ENCODE measurements at places on chromosomes 2 and 18.

DNA sequence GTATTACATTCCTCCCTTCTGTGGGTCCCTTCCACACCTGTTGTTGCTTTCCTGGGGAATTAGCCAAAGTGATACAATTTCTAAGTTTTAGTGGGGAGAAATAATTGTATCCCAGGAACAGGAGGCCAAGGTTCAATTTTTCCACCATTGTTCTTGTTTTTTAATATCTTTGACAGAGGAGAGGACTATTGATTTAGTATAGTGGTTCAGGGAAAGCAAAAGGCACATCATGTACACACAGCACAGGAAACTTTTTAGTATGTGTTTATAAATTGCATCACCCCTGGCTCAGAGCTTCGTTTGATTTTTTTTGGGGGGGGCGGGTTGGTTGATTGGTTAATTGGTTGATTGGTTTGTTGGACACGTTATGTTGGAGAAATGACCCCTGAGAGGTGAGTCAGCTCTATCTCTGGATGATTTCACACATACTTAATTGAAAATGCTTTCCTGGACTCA is 431.6 kb downstream of the PID1 start:
- DNase-seq: no peak

GRCh38 chr2:209121691-209122090 is 302.2 kb upstream of the MAP2 start:
- no peak for DNase-seq

GRCh38 chr18:74534981-74535649 is 815 bp downstream of the CNDP1 start:
- no peak for DNase-seq

- DNase-seq: no peak
Measured at GRCh38 chr2:26316845-26317244, 29.1 kb upstream of the SELENOI start.

DNA sequence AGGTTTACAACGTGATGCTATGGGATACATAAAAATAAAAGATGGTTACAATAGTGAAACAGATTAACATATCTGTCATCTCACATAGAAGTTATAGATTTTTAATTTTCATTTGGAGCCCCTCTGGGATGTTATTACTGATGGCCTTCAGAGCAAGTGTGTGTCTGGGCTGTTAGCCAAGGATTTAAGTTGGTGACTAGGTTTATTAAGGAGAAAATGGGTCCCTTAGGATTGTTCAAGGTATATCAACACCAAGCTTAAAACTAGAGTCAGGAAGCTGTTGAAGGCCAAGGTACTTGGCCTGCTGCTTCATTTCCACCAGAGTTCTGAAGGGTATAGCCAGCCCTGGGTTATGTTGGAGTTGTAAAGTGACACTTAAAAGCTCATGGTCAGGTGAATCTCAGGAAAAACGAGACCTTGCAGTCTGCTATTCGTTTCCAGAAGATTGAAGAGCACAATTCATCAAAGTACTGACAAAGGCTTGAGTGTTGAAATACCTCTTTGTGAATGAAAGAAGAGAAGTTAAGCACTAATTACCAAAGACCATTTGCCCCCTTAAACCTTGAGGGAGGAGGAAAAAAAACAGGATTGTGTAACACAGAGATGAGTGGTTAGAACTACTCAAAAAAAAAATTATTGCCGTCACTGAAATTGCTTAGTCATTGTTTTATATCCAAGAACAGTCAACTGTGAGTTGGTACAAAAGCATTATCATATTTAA is 48.4 kb downstream of the MAP2 start:
- no peak for DNase-seq

DNA sequence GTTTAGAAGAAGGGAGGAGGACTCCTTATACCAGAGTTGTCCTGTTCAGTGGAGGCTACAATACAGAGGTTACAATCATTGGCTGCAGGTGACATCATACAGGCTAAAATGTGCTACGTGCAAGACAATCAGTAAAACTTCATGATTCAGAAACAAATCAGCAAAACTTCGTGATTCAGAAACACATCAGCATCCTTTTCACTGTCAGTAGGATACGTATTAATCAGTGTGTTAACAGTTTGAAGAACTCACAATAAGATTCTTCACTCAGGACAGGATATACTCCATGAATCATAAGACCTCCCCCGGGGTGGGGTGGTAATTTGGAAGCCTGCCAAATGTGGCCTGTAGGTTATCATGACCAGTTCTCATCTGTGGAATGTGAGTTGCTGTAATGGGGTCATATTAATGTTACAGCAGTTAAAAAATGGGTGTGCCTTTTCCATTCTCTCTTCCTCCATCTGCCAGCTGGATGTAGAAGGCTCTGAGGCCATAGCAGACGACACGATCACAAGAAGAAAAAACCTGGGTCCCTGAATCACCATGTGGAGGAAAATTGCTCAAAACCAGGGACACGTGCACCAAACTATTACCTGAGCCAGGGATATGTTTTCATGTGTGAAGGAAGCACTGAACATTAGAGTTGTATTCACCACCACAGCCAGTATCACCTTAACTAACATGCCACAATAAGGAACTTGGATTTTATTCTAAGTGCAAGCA is 134.8 kb upstream of the CREB1 start:
- peak; percentile 4 for DNase-seq

DNA sequence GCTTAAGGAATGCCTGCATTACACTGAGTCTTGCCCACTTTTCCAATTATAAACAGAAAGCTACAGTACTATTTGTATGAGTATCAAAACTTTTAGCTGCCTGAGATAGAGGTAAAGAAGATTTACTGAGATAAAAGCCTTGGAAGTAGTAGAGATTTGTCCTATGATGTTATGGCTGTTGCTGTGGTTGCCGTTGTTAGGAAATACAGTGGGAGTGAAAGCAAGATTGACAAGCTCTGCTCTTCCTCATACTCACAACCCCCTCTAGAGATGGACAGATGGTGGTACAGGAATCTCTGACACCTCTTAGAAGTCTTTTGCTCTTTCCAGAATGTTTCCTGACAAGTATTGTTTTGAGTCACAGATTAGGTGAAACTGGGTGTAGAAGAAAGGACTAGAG is 242.5 kb downstream of the RPIA start:
- DNase-seq: no peak

- no peak for DNase-seq
Measured at GRCh38 chr18:41144441-41144840, 810.6 kb upstream of the PIK3C3 start.

DNA sequence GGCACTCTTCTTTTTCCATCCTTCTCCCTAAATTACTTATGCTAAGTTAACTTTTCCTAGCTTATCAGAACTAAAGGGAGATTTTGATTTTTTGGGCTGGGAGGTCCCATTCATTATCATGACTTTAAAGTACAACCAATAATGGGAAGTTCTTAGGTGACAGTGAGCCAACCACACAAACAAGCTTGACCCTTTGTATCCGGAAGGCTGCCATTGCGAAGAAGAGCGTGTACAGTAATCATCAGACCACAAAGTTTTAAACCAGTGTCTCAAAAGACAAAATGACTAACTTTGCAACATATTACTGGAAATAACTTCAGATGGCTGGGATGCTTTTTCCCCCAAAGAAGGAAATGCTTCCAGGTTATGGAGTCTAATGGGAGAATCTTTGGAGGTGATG is 298.1 kb downstream of the TGIF1 start:
- DNase-seq: no peak

- DNase-seq: no peak
Measured at GRCh38 chr2:211900000-211900399, 638.6 kb downstream of the ERBB4 start.

- no peak for DNase-seq
Measured at GRCh38 chr2:239908308-239908707, 116.8 kb downstream of the NDUFA10 start.

GRCh38 chr2:213934560-213934959 is 476.3 kb upstream of the VWC2L start:
- DNase-seq: no peak

- no peak for DNase-seq
Measured at GRCh38 chr2:215653344-215654030, 217.6 kb upstream of the FN1 start.

- DNase-seq: no peak
Measured at GRCh38 chr2:234512884-234513669, 16.2 kb upstream of the ARL4C start.

GRCh38 chr2:23838581-23838980 is 88.3 kb downstream of the ATAD2B start:
- no peak for DNase-seq

- DNase-seq: no peak
Measured at GRCh38 chr2:24754985-24755705, 38.0 kb downstream of the PTRHD1 start.

DNA sequence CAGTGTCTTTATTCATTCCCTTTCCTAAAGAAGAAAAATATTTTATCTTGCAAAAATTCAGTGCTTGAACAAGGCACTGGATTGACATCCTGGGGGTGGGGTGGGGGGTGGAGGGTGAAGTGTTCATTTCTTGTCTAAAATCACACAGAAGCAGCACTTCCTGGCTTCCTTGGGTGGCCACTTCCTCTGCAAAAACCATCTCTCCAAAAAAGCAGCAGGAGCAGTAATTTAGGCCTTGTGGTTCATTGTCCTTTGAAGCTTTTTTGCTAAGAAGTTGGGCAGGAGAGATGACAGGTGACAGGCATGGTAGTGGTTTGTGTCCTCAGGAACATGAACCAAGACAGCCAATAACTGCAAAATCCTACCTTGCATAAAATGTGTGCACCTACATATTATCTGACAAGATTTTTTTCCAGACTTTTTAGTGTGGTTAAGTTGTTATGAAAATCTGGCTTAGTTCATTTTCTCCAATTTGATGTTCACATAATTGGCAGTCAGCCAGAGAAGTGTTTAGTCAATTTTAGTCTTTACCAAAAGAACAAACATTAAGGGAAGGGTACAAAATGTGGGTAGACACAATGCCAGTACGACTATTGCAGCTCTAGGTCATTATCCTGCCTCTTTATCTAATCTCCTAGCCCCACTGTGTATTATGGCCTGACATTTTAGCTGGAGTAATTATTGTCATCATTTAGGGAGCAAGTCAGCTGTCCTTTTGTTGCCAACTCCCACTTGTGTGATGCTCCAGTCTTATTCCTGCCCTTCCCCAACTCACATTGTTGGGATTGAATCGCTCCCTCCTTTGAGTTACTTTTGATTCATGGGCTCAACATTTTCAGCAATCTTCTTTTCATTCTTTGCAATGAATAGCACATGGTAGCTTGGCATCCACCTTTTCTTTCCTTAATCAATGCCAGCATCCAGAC is 177.2 kb downstream of the MYO3B start:
- DNase-seq: no peak

- DNase-seq: no peak
Measured at GRCh38 chr2:74010087-74010541, 25.4 kb downstream of the TET3 start.

DNA sequence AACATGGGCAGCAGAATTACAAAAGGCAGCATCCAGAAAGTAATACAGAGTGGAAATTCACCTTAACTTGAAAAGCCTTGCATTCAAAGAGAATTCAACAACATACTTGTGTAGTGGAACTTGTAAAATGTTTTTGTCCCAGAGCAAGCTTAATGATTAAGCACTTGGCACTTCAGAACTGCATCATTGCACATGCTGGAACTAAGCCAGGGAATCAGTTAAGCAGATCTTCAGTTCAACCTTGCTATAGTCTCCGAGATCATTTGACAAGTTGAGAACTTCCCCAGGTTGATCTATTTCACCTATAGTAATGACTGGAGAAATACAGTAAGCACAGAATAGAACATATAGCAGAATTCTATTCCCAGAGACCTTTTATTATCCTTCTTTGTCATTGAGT is 1337.2 kb upstream of the NXPH2 start:
- no peak for DNase-seq

DNA sequence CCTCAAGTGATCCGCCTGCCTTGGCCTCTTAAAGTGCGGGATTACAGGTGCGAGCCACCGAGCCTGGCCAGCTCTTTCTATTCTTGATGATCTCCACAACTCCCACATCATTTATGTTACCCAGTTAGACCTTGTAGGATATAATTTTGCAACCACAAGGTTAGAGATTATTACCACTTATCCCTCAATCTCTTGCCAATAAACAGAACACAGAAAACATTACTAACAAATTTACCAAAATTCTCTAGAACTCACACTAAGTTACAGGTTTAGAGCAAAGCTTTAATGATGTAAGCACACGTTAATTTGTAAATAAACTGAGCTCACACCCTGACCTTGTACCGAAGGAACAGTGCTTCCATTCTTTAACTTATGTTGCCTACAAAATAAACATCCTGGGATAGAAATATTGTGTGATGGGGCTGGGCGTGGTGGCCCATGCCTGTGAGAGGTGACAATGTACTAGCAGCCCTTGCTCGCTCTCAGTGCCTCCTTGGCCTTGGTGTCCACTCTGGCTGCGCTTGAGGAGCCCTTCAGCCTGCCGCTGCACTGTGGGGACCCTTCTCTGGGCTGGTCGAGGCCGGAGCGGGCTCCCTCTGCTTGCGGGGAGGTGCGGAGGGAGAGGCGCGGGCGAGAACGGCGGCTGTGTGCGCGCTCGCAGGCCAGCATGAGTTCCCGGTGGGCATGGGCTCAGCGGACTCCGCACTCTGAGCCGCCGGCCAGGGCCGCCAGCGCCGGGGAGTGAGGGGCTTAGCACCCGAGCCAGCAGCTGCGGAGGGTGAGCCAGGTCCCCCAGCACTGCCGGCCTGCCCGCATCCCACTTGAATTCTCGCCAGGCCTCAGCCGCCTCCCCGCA is 42.1 kb upstream of the ITSN2 start:
- DNase-seq: no peak

- no peak for DNase-seq
Measured at GRCh38 chr18:37313624-37314023, 252.0 kb downstream of the CELF4 start.

- peak; percentile 6 for DNase-seq
Measured at GRCh38 chr2:84022810-84023431, 436.2 kb downstream of the SUCLG1 start.

DNA sequence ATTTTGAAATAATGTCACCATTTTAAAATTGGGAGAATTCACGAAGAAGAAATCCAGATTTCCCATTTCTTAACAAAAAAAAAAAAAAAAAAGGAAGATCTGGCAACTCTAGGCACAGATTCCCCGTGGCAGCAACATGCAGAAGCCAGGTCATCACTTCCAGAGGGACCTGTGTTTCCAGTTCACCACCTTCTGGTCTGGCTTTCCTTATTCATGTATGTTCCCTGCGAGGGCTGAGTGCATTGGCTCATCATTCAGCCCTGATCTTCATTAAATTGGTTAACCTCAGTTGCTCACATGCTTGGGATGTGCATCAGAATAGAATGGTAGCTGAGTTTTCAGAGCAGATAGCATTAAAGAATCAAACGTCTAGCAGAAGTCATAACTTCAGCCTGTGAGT is 25.0 kb upstream of the MAP3K20 start:
- no peak for DNase-seq

GRCh38 chr2:152376385-152376784 is 41.4 kb downstream of the FMNL2 start:
- DNase-seq: no peak

GRCh38 chr2:189624648-189625355 is 36.5 kb upstream of the ASNSD1 start:
- no peak for DNase-seq

All from activated CD4-positive, alpha-beta T cell treated with anti-CD3 and anti-CD28 coated beads, Interleukin-2, amount 50 U/mL, for 24 hours (primary cell).